ENCODE measurements at places on chromosomes 1 and 21.

DNA sequence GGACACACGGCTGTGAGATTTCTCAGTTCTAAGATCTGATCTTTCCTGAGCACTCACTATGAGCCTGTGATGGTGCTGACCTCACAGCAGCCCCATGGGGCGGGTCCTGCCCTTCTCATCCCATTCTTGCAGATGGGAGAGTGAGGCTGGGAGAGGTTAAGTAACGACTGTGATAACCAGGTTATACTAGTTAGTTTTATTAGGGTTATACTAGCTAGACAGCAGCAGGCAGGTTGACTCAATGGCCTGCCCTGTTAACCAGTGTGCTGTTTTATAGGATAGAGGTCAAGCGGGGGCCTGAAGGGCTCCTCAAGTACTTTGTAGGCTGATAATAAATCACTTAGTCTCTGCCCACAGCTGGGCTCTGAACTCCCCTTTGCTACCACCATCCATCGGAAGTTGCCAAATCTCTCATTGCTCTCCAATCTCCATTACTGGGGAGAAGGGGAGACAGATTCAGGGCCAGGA is 4.8 kb downstream of the CNTN2 start:
- no peak for DNase-seq

GRCh38 chr1:84116558-84116957 is 27.5 kb upstream of the PRKACB start:
- DNase-seq = no peak

DNA sequence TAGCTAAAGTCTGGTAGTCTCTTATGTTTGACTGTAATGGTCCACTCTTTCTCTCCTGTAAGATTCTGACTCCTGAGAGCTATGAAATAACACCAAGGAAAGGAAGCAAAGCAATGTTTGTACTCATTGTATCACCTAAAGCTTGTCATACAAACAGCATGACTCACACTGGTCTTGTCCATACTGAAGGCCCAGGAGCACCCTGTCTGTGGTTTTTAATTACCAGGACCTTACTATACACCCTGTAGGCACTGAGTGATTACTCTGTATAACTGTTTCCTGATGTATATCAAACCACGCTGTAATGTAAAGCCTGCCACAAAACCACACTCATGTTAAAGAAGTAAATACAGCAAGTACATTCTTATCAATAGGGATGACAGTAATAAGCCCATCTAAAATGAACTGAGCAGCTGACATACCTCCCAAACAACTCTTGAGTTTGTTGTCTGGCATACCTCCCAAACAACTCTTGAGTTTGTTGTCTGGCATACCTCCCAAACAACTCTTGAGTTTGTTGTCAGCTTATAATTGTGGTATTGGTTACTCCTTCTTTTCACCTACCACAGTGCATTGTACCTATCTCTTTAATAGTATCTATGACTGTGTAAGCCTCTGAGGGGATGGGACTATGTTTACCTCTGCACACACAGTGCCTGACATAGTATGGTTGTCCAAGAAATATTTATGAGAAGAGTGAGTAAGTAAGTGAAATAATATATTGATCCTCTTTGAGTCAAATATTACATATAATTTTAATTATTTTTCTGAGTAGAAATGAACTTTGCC is 11.6 kb upstream of the TNFSF18 start:
- no peak for DNase-seq

DNA sequence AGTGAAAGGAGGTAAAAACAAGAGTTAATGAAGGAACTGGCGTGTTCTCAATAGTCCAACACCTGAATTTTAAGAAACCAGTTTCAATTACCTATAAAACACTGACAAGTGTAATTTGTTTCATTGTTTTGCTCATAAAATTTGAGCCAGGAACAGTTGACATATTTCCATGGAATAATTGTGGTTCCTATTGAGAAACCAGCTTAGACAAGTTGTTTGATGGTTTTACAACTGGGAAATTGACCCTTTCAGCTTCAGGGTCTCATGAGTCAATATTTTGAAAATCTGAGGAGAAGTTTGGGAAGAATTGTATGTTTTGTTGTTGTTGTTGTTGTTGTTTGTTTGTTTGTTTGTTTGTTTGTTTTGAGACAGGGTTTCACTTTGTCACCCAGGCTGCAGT is 69.1 kb upstream of the GADD45A start:
- no peak for DNase-seq

DNA sequence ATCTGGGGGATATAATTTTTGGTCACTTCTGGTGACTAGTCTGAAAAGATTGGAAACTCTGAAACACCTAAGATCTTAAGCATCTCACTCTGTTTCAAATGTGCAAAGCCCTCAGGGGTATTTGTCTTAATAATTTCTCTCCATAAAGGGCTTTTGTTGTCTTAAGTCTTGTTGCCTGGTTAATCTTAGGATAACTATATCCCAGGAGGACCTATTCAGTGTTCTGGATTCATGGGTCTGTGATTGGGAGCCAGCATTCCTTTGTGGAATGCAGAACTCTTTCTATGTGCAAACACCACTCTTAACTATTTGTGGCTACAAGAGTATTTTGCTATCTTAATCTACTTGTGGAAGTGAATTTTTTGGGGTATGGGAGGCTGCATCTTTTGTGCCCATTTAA is 1573.0 kb upstream of the PRMT6 start:
- DNase-seq = no peak

All from ecto neural progenitor cell (in vitro differentiated cells).